ENCODE measurements at places on chromosomes 7 and 10.

- no peak for DNase-seq
Measured at GRCh38 chr10:7354330-7355047, 56.3 kb downstream of the SFMBT2 start.

DNA sequence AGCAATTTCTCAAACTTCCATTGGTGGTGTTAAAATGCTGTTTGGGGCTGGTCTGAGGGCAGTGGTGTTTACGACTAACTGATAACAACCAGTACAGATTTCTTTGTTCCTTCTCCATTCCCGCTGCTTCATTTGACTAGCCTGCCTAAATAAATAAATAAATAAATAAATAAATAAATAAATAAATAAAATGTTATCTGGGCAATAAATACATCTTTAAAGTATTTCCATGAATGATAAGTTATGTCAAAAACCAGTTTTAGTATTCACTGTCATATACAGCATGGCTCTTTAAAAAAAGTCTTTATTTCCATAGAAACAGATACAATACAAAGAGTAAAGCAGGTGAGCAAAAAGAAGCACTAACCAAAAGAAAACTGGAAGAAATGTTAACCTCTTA, 81.3 kb downstream of the ATE1 start:
- no peak for DNase-seq

GRCh38 chr7:7639421-7639820, 1.1 kb upstream of the UMAD1 start:
- DNase-seq: no peak

DNA sequence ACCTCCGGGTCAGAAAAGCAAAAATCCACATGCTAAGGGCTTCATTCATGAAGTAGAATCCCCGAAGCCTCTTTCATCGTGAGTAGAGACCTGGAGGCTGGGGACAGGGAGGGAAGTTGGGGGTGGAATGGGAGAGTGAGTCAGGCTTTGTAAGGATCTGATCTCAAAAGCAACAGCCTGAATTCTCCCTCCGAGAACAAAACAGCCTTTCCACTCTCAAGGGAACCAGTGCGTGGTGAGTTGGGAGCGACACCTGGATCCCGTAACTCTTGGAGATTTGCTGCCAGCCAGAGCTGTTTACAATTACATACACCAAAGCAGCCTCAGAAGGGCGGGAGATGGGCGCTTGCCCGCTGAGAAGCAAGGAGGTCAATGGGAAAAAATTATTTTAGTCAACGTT, 10.8 kb downstream of the AFAP1L2 start:
- DNase-seq: no peak

GRCh38 chr7:120838281-120838682, 19.7 kb downstream of the TSPAN12 start:
- no peak for DNase-seq

GRCh38 chr10:65110009-65110408, 1588.8 kb downstream of the REEP3 start:
- DNase-seq: no peak

GRCh38 chr10:59873896-59874295, 32.5 kb downstream of the CCDC6 start:
- no peak for DNase-seq

GRCh38 chr10:132710036-132710686, 75.8 kb downstream of the NKX6-2 start:
- no peak for DNase-seq

GRCh38 chr7:80098795-80099194, 35.8 kb upstream of the GNAI1 start:
- peak; percentile 48 for DNase-seq

DNA sequence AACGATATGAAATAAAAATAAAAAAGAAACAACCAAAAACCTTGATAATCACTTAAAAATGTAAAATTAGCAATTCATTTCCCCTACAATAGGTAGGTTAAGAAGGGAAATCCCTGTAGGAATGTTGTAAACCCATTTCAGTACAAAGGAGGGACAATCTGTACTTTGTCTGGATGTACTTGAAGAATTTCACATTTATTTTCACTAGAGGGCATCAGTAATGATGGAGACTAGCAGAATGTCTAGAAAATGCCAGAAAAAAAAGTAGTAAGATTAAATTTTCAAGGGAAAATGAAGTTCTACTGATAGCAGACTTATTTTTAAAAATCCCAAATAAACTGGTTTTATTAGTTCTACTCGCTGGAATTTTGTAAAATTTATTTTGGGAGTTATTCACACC, 209.0 kb upstream of the FZD1 start:
- no peak for DNase-seq

GRCh38 chr10:46223064-46223480, 63.7 kb upstream of the ANTXRL start:
- no peak for DNase-seq

GRCh38 chr10:23317416-23317815, 27.2 kb downstream of the C10orf67 start:
- DNase-seq: no peak

DNA sequence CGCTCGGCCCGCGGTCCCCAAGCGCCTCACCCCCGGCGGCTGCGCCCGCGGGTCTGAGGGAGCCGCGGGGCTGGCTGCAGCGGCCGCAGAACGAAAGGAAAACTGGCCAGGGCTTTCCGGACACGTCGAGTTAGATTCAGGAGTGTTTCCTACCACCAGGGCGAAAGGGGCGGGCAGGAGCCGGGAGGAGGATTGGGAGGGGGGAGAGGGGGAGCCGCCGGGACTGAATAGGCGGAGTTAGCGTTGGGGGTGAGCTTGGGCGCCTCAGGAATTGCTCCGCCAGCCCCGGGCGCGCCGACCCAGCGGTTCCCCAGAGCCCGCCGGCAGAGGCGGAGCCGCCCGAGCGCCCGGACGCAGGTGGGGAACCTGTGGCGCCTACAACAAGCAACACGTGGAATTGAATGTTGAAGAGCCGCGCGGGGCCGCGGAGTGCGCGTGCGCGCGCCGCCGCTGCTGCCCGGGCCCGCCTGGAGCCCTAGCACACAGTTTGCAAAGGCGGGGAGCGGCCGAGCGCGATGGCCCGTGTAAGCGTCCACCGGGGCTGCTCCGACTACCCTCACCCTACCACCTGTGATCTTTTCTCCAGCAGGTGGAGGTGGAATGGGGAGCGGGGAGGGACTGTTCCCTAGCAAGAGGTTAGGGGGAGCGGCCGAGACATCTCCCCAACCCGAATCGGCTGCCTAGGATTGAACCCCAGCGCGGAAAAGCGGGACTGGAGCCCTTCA, at the start of gene CADPS2:
Gene CADPS2, minus strand, starts transcription at position 104 of the 725 bp plus-strand sequence. CDS start 123 bp downstream, outside the sequence.
- peak; percentile 37 for DNase-seq

DNA sequence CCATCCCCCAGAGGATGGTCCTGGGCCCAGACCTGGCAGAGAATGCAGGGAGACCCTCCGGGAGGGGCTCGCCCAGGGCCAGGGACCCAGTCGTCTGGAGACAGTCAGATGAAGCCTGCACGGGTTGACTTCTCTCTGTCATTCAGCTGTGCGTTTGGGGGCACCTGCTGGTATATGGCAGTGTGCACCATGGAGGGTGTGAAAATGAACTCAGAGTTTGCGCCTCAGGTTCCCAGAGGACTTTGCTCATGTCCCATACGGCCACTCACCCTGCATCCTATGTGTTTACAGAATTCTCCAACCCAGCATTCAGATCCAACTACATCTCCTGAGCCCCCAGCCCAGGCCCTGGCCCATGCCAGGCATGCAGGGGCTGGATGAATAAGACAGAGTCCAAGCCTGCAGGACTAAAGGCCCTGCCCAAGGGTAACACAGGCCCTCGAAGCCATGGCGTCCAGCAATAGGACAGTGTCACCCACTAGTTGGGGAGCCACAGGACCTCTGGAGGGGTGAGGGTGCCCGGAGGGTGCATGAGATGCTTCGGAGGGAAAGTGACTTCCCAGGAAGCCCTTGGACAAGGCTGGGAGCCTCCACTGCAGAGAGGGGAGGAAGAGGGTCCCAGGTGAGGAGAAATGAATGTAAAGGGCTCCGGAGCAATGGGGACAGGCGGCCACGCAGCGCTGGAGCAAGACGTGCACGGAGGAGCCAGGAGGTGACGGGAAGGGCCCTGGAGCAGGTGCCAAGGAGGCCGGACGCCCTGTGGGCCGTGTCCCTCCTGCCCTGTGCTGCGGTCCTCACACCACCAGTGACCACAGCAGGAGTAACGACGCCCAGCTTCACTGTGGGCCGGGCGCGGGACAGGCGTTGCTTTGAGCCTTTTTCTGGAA, 36.3 kb downstream of the CALML3 start:
- no peak for DNase-seq

- DNase-seq: no peak
Measured at GRCh38 chr10:73645251-73645650, 4.0 kb upstream of the MYOZ1 start.

DNA sequence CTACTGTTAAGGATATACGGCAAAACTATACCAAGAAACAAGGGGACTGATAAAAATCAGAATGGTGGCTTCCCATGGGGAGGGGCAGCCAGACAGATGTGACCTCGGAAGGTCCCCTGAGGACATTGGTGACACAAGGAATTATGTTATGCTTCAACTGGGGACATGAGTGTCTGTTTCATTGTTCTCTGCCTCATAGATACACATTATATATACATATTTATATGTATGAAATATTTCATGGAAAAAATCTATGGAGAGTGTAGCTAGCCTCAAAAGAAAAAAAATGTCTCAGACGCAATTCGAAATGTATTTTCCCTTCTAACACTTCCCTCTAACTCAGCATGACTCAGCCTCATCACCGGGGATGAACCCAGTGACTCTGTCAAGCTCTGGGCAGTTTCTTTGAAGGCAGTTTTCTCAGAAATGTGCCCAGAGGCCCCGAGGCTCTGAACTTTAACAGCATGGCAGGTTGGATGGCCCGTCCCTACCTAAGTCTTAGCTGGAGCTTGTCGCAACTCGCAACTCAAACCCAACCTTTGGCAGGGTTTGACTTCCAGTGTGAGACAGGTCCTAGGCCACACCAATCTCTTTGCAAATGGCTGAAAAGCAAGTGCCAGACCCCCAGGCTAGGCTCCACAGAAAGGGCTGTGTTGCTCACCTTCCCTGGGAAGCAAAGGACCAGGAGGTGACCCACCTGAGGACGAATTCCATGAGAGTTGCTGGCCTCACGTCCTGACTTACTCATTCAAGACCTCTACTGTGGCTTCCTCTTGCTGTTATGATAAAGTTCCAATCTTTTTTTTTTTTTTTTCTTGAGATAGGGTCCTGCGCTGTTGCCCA, 86.9 kb downstream of the CARD11 start:
- no peak for DNase-seq

- no peak for DNase-seq
Measured at GRCh38 chr7:95845007-95845406, 72.7 kb downstream of the DYNC1I1 start.

DNA sequence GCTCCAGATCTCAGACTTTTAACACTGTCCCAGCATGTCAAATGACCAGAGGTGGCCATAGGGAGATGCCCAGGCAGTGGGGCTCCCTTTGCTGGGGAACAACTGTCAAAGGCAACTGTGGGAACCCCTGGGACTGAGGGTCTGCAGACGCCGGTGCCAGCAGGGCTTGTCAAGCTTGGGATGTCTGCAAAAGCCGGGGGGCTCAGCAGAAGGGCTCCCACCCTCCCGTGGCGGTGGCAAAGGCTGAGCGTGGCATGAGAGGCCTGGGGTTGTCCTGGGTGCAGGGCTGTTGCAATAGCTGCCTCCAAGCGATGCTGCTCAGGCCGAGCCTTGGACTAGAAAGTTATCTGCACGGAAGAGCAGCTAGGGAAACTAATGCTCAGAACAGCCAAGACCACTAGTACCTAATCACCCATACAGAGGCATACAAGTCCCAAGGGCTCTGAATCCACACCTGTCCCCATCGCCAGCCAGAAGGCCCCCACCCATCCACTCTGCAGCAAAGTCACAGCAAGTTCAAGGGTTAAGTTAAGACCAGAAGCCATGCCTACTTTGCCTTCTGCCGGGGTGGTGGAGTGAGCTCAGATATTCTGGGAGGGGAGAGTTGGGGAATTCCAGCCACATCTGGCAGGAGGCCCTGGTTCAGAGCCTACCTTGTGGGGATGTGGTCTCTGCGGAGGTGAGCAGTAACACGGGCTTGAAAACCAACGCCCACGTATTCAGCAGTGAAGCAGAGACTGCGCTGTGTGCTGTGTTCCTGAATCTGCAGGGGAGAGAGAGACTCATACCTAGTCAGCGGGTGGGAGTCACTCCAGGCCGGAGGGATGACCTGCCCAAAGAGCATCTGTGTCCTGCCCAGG, 4.6 kb downstream of the SH2B2 start:
- DNase-seq: no peak

DNA sequence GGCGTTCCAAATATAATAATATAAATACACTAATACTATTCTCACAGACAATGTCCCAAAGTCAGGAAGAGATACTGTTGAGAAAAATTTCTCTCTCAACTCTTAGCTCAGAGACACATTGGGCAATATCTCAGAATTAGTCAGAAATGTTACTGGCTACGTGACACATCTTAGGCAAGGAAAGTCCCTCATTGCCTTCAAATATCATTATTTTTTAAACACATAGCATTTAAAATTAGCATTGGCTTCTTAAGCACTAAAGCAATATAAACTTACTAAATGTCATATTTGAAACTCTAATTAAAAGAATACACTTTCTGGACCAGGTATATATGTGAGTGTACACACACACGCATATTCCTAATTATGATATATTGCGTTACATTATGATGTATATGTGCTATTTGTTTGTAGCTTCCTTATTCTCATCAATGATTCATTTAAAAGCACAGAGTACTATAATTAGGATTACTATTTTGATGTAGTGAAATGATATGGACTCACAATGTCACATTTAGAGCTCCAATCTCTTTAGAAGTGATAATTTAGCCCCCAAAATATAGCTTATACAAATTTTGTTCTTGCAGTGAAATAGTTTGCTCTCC, 255.8 kb downstream of the TWIST1 start:
- no peak for DNase-seq

GRCh38 chr10:71493741-71494140, 97.0 kb downstream of the CDH23 start:
- DNase-seq: no peak

- no peak for DNase-seq
Measured at GRCh38 chr7:93725954-93726353, 151.4 kb upstream of the CALCR start.

DNA sequence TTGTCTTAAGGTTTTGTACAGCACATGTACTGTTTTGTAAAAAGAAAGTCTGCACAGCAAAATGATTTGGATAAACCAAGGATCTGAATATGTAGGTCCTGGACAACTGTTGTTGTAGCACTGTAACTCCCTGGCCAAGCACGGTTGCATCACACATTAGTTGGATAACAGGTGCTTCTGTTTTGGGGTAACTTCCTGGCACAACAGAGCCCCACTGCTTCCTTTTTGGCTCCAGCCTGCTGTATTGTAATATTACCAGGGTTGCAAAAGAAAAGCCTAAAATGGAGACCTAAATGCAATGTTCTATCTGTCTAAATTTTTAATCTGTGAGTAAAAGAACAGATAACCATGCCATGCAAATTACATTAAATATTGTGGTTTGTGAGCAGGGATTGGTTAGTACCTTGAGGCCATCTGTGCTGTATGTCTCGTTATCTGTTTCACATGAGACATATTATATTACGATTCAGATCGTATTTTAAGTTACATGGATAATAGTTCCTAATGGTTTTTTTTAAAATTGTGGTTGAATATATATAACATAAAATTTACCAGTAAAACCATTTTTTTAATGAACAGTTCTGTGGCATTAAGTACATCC, 27.5 kb upstream of the WAC start:
- DNase-seq: no peak

GRCh38 chr10:13349463-13350274, 1.6 kb upstream of the SEPHS1 start:
- DNase-seq: peak; percentile 98

- no peak for DNase-seq
Measured at GRCh38 chr7:4965295-4966022, 6.5 kb upstream of the MMD2 start.

- DNase-seq: no peak
Measured at GRCh38 chr10:121536310-121536913, 61.8 kb downstream of the FGFR2 start.

- DNase-seq: no peak
Measured at GRCh38 chr10:43124094-43124521, 14.1 kb upstream of the CSGALNACT2 start.

Data from iPS DF 6.9 (cell line).